NCI-H774 (cell line): ENCODE measurements at places on chromosomes 1 and 21.

- DNase-seq: no peak
These were observed 79.9 kb downstream of the CNIH3 start for GRCh38 chr1:224696021-224696420.

GRCh38 chr1:41462680-41463004, 21.8 kb downstream of the EDN2 start:
- DNase-seq: no peak

DNA sequence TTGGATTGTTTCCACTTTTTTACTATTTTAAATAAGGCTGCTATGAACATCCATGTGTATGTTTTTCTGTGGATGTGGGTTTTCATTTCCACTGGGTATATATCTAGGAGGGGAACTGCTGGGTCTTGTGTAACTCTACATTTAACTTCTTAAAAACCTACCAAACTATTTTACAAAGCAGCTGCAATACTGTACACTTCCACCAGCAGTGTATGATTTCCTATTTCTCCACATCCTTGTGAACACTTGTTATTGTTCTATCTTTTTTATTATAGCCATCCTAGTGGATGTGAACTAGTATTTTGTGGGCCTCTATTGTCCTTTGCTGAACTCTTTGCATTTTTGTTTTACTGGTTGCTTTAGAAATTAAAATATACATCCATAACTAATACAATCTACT, 33.4 kb downstream of the DIPK1A start:
- no peak for DNase-seq

GRCh38 chr1:241271427-241271826, 85.6 kb downstream of the RGS7 start:
- no peak for DNase-seq

GRCh38 chr21:36079010-36079649, 9.3 kb downstream of the CBR1 start:
- no peak for DNase-seq

DNA sequence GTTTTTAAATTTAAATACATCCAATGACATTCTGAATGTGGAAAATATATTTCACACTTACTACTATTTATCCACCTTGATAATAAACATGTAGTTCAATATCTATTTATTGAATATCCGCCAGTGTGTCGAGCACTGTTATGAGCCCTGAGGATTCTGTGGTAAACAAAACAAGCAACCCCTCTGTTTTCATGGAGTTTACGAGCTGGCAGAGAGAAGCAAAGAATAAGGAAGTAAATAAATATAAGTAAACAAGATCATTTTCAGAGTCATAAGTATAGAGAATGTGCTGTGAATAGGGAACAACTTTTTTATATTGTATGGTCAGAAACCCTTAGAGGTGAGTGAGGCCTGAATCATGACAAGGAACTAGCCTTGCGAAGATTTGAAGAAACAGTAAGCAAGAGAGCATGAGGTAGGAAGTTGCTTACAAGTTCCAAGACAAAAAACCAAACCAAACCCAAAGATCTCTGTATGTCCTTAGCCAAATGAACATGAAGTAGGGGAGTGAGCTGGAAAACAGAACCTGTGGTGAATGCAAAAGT, 6.4 kb upstream of the SERBP1 start:
- DNase-seq: no peak

- DNase-seq: no peak
These were observed 701 bp upstream of the MUTYH start for GRCh38 chr1:45340816-45341466.

DNA sequence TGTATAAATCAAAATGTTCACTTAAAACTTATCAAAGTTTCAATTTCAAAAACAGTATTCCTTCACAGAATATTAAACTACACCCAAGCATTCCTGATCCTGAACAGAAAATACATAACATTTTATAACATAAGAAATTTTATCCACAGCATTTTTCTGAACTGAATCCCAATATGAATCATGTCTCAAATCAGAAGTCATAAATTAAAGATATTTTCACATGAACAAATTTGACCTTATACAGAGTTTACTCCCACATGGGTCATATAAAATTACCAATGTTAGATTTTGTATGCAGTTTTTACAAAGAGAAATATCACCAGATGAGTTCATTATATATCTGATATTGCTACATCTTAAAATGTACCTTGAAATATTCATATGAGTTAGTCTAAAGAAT, 48.6 kb upstream of the ASPM start:
- DNase-seq: no peak

DNA sequence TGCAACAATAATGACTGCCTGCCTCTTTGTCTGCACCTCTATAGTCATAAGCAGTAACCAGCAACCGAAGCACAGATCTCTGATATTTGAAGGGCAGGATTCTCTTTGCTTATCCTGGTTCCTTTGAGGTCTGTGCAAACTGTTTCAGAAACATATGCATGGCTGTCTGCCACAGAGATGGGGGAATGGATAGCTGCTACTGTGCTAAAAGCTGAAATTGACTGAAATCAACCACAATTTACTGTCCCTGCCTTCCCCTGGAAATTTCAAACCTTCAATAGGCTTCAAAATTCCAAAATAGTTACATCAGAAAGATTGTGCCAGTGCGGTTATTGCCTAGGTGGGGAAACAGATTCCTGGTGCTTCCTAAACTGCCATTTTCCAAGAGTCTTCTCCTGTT, 136.8 kb upstream of the GORAB start:
- no peak for DNase-seq

DNA sequence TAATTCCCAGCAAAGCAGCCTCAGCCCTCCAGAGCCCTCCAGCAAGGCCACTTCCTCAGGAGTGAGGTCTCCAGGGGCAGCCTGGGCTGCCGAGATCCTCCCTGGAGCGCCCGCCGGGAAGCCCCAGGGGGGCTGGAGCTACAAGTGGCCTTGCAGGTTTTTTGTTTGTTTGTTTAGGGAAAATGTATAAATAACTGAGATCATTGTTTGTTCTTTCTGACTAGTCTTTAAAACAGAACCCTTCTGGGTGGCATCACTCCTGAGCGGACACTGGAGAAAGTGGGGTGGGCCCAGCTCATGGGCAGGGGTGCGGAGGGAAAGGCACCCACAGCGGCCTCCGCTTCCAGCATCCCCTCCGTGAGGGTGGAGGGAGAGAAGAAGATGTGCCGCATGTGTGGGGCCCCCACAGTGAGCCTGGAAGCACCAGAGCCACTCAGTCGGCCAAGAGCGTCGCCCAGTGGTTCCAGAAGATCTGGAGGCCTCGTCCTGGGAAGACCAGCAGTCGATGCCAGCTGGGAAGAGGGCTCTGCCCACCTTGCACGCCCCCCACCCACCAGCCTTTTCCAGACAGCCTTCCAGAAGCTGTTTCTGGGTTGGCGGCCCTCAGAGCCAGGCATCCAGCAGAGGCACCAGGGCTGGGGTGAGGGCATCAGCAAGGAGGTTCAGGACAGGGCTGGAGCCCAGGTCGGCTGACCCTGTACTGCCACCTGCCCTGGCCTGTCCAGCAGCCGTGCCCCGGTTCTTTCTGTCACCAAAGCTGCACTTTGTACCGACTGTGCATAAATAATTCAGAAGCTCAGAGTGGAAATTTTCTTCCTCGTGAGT, 34.6 kb downstream of the TFF3 start:
- DNase-seq: no peak

- no peak for DNase-seq
These were observed 257.0 kb downstream of the HHIPL2 start for GRCh38 chr1:222290866-222291265.

GRCh38 chr21:32605469-32605868, 6.7 kb downstream of the CFAP298 start:
- no peak for DNase-seq

- DNase-seq: no peak
These were observed 105.5 kb downstream of the KIF26B start for GRCh38 chr1:245260110-245260882.

DNA sequence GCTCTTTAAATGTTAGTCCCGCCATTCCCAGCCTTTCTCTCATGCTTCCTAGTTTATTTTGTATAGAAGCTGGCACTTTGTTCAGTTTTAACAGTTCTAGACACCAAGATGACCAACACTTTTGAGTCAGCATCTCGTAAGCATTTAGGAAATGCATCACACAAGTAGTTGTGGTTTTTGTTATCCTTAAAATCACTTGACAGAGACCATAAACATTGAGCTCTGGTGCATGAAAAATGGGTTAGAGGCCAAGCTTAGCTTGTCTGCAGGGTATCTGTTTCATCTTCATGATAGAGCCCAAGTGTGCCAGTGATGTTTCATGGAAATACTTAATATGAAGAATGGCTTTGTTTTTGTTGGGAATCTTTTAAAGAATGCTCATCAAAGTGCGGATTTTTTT, 159.7 kb downstream of the DISP1 start:
- no peak for DNase-seq

GRCh38 chr1:11178021-11179015, 10.8 kb upstream of the ANGPTL7 start:
- DNase-seq: no peak

DNA sequence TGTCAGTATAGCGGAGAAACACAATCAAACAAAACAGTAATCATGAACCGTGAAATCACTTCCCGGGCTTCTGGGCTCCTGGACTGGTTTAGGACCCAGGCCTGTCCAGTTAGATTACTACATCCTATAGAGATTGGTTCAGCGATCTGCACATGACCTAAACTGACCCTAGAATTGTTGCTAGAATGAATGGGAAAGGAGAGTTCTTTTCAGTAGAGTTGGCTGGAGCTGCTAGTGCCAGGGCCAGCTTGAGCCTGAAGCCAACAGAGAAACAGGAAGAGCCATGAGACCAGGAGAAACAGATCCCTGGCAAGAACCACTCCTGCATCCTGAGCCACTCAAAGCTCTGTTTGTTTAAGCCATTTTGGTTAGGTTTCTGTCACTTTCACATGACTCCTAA, 474.3 kb upstream of the C1orf87 start:
- no peak for DNase-seq

- DNase-seq: no peak
These were observed 25.9 kb upstream of the ATP1A1 start for GRCh38 chr1:116346943-116347673.

- DNase-seq: no peak
These were observed 853.4 kb downstream of the KCNT2 start for GRCh38 chr1:195754874-195755273.

GRCh38 chr1:1371364-1371745, 3.7 kb downstream of the AURKAIP1 start:
- no peak for DNase-seq

DNA sequence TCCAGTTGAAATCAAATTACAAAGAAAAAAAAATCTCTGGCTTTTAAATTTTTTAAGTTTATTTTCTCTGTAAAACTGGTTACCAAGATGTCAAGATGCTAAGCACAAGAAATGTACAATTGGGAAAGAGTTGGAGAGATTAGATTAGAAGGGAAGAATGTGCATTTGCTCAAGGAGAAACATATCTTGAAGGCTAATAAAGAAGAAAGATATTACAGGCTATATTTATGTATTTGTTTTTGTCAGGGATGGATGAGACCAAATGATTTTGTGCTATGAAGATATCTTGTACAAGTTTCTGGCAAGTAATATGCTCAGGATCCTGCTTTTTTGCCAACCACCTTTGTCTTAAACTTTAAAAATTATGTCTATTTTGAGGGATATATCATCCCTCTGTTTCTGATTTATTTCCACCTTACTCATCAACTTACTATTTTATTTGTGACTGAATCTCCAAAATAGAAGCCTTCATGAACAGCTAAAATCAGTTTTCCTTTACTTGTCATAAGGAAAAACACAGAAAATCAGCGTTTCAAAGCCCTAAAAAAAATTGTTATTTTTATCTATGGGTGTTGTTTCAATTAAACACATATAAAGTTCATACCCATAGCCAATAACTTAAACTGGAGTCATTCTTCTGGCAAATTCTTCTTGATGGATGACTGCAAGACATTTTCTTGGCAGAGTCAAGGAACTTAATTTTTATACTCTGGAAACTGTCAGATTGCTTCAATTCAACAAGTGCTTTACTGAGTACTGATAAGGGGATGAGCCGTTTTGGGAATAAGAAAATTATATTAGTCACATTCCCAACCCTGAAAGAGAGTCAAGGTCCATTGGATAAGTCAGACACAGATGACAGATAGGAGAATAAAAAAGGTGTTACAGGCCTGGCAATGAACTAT, 141.8 kb downstream of the CTH start:
- DNase-seq: no peak

GRCh38 chr1:246573491-246573890, 7.2 kb downstream of the CNST start:
- no peak for DNase-seq

GRCh38 chr1:167430849-167431242, 87.5 kb downstream of the CD247 start:
- DNase-seq: no peak

DNA sequence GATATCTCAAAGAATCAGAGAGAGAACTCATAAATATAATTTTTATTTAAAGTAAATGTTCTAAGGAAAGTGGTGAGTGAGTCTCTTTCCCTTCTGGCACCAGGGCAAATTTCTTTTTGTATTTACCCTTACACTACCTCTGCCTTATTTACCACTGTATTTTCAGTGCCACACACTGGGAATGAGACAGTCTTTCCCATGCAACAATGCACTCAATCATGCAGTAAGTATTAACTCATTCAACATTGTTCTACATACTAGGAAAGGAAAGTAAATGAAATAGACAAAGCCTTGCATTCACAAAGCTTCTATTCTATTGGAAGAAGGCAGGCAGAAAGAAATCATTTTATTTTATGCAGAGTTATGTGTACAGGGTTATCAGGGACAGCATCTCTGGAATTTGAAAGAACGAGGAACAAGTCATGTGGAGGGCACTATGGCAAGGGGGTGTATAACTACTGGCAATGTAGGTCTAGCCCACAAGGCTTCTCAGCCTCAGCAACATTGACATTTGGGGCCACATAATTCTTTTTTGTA, 129.8 kb upstream of the PRDX6 start:
- no peak for DNase-seq

DNA sequence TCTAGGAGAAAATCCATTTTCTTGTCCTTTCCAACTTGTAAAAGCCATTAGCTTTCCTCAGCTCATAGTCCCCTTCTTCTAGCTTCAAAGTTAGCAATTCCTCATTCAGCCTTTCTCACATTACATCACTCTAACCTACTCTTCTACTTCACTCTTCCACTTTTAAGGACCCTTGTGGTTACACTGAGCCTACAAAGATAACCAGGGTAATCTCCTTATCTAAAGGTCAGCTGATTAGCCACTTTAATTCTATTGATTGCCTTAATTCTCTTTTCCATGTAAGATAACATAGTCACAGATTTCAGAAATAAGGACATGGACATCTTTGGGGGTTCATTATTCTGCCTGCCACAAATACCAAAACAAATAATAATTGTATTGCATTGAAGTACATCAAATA, 8.5 kb upstream of the SPATA6 start:
- DNase-seq: no peak

DNA sequence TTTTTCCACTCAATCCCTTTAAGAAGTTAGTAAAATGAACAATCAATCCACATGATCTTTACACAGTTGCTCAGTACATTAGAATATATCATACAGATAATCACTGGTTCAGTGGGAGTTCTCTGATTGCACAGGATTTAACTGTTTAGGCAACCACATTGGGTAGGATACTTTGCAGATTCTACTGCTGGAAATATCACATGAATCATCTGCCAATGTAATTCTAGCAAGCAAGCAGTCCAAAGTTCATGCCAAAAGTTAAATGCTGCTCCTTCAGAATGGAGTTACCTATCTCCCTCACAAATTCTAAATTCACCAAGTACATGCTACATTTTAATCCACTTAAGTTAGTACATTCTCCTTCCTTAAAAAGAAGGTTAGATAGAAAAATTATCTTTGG, 52.4 kb downstream of the NEGR1 start:
- DNase-seq: no peak
